ENCODE measurements at places on chromosomes 7 and 10.

GRCh38 chr7:80614851-80615271 is 23.6 kb upstream of the CD36 start:
- DNase-seq, result peak; percentile 51

DNA sequence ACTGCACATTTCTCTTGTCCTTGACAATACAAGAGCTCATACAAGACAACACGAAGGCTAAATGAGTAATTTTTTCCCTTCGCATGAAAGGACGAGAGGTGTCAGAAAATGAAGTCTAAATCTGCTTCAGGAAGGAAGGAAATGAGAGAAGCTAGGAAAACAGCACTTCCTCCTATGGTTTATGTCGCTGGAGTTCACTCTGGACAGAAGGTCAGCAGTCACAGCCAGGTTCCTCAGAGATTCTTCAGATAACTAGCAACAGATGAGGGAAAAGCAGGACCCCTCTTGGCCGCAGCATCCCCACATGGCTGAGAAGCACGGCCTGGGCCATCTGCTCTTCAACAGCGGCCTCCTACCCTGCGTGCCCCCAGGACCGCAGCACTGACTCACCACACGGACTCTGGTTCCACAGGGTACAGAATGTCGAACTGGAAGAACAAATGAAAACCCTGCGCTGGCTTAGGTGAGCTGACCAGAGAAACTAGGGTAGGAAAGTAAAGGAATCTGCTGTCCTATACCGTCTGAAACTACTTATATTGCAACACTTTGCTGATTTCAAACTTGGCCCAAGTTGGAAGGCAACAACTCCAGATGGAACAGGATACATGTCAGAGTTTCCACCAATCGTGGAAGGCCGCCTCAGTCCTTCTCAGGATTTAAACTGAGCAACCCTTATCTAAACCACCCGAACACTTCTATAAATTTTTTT is 26.3 kb downstream of the DNMBP start:
- peak; percentile 74 for DNase-seq

DNA sequence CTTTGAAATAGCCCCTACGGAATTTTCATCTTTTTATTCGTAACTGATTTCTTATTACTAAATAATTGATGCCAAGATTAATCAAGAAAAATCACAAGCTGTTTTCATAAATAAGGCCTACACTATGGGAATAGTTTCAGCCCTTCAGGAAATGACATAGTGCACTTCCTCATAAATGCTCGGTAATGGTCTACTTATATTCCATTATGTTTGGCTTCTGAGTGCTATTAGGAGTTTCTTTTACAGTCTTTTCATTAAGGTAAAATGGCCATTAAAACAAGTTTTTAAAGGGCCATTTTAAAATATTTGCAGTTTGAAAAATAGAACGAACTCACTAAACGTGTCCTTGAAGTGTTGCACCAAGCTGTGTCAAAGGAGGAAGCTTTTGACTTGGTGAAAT is 174.5 kb downstream of the DNAH11 start:
- no peak for DNase-seq

GRCh38 chr7:103116511-103116910 is 32.4 kb downstream of the NAPEPLD start:
- no peak for DNase-seq

GRCh38 chr10:95217476-95217875 is 23.4 kb downstream of the ACSM6 start:
- no peak for DNase-seq

DNA sequence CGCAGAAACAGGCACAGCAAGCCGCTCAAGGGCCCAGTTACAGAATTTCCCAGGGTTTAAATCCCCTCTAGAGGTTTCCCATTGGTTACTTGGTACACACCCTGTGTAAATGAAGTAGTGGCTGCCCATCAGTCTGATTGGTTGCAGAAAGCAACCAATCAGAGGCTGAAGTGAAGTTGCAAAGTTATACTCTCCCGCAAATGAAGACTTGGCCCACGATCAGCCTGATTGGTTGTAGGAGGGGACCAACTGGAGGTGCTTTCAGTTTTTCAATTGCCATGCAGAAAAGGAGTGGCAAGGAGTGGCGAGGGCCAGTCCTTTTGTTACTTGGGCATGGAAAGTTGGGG is 909.2 kb upstream of the AUTS2 start:
- DNase-seq, result no peak

DNA sequence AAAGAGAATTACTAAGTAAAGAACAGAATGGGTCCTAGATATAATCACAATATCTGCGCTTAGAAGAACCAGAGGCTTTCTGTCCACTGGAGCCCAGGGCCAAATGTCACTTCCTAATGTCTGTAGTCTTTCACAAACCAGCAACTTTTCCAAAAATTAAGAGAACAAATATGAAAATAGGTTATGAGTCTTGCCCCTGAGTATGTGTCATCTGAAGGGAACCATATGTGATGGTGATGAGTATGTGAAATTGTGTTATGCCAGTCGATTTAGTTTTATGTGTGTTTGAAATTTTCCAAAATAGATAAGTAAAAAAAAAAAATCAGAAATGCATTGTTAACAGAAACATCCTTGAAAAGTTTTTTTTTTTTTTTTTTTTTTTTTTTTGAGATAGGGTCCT is 15.4 kb upstream of the HTR5A start:
- DNase-seq, result no peak

DNA sequence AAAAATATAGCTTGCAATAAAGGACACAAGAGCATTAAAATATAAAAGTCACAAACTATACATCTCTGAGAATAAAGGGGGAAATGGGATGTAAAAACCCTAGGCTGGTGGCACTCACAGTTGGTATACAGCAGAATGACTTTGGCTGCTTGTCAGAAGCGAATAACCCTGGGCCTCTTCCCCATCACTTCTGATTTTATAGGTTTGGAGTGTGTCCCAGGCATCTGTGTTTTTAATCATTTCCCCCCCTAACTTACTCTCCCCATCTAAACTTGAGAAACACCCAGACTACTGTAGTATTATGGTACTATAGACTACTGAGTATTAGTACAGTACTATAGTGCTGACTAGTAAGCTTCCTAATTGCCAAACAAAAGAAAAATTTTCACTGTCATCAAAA is 1.8 kb upstream of the RPA3 start:
- DNase-seq, result no peak

DNA sequence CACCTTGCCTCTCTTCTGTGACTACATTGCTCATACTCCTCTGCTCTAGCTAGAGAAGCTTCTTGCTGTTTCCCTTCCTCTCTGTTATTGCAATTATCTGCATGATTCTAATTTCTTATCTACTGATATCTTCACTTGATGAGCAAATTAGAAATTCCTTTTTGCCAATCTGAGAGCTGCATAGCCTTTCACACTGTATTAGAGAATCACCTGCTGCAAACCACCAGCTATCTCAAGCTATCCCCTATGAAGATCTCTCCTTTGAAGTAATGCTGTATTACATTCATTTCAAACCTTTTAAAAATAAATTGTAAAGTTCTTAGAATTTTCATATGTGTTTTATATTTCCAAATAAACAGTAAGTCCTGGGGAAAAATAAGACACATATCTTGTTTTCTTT is 89.0 kb upstream of the ZNF804B start:
- no peak for DNase-seq

GRCh38 chr10:103307594-103307993 is 30.7 kb downstream of the INA start:
- no peak for DNase-seq

- no peak for DNase-seq
Observed at GRCh38 chr10:130859427-130859826, 452.1 kb downstream of the TCERG1L start.

DNA sequence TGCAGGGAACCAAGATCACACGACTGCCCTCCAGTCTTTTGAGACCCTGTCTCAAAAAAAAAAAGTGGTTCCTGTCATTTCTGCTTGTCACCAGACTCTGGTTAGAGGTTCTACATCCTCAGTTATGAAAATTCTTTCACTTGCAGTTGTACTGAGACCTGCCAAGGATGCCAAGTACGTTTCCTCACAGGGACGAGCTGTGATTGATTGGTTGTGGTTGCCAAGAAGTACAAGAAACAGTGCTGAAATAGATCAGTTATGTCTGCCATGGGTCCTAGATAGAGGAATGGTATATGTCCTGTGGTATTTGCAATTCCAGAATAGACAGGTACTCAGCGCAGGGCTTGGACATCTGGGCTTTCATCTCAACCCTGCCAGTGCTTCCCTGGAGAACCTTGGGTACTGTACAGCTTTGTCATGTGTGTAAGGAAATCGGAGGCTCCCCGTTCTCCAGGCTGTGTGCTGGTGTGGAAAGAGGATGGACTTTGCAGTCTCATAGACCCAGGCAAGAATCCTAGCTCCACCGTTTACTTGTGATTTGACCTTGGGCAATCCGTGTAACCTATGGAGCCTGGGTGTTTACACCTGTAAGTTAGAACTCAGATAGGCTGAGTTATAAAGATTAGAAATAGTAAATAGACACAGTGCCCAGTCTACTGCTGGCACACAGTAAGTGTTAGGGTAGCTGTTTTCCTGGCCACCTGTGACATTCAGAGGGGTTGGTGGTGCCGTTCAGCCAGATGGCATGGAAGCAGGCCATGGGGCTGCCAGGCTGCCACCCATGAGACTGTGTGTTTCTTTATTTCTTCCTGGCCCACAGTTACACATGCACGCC is 53.0 kb downstream of the COL13A1 start:
- DNase-seq, result no peak

DNA sequence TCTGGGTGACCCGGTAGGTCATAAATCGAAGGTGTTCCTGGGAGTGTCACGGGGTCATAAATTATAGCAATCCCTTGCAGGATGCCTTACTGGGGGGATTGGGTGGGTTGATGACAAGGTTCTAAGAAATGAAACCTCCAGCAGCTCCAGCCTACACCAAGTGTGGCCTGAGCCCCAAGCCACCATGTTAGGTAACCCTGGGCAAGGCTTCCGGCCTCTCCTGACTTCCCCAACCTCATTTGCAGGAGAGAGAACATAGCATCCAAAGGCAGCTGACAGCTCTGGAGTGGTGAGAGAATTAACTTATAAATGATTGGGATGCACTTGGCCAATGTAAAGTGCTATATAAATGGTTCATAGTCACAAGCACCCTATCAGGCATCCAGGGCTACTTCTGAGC is 52.8 kb upstream of the TMEM273 start:
- DNase-seq, result no peak

GRCh38 chr10:271201-271600 is 135.9 kb downstream of the ZMYND11 start:
- no peak for DNase-seq

DNA sequence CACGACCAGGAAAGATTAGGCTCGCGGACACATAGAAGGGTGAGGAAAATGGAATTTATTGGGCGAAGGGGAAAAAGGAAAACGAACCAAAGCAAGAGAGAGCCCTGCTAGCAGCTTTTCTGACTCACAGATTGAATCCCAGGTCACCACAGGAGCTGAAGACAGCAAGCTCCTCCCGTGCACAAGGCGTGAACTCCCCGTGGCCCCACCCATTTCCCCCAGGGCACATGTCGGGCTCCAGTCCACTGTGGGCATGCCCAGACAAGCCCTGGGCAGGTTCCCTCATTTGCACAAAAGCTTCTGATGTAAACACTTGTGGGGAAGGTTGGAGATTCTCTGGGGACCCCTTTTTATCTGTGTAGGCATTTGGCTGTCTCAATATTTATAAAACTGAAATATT is 582.4 kb downstream of the SUGCT start:
- no peak for DNase-seq

DNA sequence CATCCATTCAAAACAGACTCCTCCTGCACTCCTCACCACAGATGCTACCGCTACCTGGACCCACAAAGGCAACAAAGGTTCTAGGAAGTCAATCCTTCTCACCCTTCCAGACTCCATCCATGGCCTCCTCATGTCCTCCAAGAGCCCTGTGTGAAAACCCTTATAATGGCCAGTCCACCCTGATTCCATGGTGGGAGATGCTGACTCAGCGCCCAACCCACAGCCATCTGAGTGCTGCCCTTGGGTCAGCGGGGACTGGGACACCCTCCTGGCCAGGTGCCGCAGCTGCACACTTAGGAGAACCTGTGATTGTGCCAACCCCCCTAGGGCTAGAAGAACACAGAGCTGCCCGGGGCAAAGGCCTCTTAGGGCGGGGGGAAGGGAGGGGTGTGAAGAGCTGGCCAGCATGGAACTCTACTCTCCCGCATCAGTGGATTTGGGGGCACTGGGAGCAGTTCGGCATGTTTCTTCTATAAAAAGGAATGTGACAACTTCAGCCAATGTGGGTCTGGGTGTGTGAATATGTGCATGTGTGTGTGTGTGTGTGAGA is 25.4 kb downstream of the TMEM273 start:
- no peak for DNase-seq

- DNase-seq, result no peak
Observed at GRCh38 chr10:64586934-64587503, 1065.8 kb downstream of the REEP3 start.

DNA sequence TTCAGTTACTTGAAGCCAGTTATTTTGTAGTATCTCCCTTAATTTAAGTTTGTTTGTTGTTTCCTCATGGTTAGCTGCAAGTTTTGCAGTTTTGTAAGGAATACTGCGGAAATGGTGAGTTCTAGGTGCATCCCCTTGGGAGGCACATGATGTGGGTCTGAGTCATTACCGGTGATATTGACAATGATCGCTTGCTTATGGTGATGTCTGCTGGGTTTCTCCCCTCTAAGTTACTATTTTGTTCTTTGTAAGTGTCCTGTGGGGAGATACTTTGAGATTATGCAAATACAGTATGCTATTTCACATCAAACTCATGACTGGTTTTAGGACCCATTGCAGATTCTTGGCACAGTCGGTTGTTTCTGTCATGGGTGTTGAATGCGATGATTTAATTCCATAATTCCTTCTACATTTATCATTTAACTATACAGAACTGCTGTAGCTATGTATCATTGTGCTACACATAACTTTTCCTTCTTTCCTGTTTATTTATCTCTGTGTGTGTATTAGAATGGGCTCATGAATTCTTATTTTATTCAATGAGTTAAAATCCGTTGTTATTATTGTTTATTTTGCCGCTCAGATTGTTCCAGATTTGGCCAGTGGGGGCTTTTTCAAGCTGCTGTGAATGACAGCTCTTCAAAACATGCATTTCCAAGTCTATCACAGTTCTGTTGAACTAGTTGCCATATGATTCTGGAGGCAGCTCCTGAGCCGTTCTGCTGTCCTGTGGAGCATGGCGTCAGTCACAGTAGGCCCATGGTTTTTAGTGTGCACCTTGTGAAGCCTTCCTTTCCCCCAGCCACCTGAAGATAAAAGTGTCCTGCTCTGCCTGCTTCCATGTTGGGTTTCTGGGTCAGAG is 18.4 kb downstream of the TSPAN14 start:
- no peak for DNase-seq

DNA sequence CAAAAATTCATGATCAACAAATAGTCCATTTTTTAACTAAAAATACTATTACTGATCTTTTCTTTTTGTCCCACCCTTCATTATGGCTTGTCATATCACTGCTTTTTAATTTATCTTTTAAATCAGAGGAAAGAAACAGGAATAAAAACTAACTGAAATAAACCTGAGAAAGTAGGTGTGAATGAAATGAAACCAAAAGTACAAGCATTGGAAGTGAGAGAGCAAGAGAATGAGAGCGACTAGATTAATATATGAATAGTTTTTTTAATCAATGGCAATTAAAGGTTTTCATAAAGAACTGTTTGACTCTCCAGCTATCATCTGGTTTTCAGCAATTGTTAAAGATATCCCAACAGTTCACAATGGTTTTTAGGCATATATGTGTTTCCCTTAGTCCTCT is 137.8 kb downstream of the SPAG6 start:
- DNase-seq, result no peak

Data from GM04504 (cell line).